IMR-90 (cell line): ENCODE measurements at places on chromosomes 7 and 10. TPM values are rescaled to one million over a fixed set of nuclear protein-coding genes. Genes with fewer than 3 reads are reported as not detected.

Gene DPYSL4
- total RNA-seq, result 7.2 and 8.1 TPM in 2 replicates

Gene DOCK1
- total RNA-seq, result 71.0 and 79.2 TPM in 2 replicates

Gene EZH2
- 13.1 and 16.4 TPM in 2 replicates for total RNA-seq

Gene OR9A2
- total RNA-seq, result not detected in 2 replicates

Gene HKDC1
- total RNA-seq, result under 0.01 TPM in 1 of 2 replicates, not detected in the other
